ENCODE measurements at places on chromosomes 2 and 18. TPM values are rescaled to one million over a fixed set of nuclear protein-coding genes. Genes with fewer than 3 reads are reported as not detected.

- no peak for DNase-seq
Measured at GRCh38 chr2:128452536-128453530, 134.2 kb upstream of the HS6ST1 start.

GRCh38 chr2:116716038-116716437 lies 1098.5 kb upstream of the DDX18 start:
- DNase-seq = no peak

DNA sequence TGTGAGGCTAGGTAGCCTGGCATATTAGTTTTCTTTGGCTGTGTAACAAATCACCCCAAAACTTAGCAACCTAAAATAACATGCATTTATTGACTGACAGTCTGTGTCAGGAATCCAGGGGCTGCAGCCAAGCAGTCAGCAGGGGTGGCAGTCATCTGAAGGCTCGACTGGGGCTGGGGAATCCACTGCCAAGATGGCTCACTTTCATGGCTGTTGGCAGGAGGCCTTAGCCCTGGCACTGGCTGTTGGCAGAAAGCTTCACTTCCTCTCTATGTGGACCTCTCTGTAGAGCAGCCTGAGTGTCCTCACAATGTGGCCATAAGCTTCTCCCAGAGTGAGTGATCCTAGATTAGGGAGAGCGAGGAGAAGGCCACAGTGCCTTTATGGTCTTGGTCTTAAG lies 78.0 kb downstream of the LTBP1 start:
- DNase-seq = no peak

DNA sequence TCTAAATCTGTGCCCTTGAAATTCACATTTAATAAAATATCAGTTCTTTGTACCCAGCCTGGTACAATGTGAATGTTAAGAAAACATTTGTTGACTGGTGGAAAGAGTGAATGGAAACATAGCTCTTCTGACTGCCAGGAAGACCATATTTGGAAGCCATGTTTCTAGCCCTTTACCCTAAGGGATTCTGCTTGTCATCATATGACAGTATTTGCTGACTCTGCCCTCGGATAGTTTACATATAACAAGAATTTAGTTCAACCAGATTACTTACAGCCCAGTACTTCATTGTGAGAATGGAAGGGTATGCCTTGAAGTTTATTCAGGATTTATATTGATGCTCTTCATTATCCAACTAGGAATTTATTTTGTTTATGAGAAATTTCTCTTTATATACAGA lies 13.8 kb upstream of the KCNS3 start:
- no peak for DNase-seq

DNA sequence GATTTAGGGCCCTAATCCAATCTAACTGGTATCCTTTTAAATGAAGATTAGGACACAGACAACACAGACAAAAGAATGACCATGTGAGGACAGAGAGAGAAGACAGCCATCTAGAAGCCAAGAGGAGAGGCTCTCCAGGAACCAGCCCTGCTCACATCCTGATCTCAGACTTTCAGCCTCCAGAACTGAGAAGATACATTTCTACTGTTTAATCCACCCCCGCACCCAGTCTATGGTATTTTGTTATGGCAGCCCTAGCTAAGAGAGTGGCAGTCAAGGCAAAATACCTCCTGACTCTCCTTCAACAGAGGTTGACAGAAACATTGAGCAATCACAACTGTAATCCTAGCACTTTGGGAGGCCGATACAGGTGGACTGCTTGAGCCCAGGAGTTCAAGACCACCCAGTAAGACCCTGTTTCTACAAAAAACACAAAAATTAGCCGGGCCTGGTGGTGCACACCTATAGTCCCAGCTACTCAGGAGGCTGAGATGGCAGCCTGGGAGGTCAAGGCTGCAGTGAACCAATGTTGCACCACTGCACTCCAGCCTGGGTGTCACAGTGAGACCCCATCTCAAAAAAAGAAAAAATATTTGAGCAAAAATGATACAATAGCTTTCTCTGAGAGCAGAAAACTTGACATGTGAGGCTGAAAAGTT lies 34.7 kb downstream of the WDR33 start:
- no peak for DNase-seq

GRCh38 chr18:30920757-30921156 lies 121.8 kb downstream of the DSC3 start:
- DNase-seq = no peak

- DNase-seq = no peak
Measured at GRCh38 chr2:70344195-70344594, 42.3 kb upstream of the FAM136A start.

DNA sequence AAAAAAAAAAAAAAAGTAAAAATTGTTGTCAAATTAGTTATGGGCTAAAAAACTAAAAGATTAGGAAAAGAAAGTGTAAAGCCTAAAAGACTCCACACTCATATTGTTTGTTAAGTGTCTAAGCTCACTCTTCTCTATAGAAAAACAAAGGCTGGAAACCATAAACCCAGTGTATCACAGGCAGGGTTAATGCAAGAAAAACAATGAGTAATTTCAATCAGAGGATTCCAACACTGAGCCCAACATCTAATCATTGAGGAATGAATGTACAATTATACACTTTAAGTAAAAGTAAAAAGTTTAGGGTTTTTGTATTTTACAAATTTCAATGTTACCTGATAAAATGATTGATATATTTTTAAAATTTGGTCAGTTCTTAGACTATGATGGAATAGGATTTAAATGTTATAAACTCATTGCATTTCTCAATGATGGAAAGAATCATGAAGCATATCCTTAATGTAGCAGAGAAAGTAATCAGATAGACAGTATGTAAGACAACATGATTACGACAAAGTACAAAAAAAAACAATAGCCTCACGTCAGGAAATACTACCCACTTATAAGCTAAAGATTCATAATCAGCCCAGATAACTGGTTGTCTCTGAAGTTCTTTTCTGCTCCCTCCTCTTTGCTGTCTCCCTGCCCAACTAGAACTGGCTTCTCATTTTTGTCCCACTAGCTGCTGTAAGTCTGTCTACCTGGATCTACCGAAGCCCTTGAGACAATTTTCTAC lies 44.5 kb upstream of the SP3 start:
- no peak for DNase-seq

- DNase-seq = no peak
Measured at GRCh38 chr18:23981369-23981980, 33.1 kb upstream of the TTC39C start.

- DNase-seq = no peak
Measured at GRCh38 chr18:22203536-22204213, 34.3 kb downstream of the GATA6 start.

DNA sequence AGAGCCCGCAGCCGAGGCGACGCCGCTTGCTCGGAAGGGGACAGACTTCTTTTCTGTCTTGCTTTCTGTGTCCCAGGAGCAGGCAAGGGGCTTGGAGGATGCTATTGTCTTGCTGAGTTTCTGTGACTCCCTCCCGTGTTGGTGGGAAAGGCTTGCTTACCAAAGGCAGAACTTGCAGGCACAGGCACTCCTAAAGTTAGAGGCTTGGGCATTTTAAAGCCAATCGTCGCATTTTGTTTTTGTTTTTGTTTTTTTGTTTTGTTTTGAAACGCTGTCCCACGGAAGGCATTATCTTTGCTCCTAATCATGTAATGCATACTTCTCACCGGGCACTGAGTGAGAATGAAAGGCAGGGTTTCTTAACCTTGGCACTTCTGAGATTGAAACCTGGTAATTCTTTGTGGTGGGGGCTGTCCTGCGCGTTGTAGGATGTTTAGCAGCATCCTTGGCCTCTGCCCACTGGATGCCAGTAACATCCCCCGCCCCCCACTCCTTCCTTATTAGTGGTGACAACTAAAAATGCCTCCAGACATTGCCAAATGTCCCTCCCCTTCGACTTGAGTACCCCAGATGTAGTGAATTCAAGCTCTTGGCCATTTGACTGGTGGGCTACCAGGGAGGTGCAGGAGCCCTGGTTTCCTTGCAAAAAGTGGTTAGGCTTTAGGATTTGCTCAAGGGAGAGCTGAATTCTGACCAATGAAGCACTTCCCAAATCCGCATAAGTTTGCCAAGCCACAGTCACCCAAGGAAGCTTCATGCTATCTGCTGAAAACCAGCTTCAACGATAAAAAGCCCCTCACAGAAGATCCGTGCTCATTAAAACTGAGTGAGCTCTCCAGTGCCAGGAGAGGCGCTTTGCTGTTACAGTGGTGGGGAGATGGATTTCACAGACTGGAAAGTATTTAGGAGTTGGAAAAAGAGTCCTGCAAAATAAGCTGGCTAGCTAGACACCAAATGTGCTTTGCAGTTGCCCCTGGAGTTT lies 1.2 kb downstream of the ANTXR1 start:
- DNase-seq = peak; percentile 48

GRCh38 chr2:44618251-44619023 lies 256.7 kb downstream of the CAMKMT start:
- DNase-seq = no peak

- no peak for DNase-seq
Measured at GRCh38 chr2:15242936-15243461, 318.1 kb downstream of the NBAS start.

DNA sequence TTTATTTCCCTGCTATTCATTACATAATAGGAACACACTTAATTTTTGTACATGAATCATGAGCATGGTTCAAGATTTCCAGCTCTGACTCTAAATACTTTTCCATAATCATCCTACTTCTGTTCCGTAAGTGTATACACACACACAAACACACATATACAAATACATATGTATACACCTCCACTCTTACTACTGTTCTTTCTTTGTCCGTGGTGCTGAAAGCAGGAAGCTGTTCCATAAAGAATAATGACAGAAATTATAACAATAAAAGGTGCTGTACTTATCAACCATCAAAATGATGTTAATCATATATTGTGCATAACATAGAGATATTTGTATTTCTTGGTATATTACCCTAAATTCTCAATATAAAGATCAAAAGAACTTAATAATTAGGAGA lies 776.9 kb downstream of the DPP10 start:
- no peak for DNase-seq

- no peak for DNase-seq
Measured at GRCh38 chr2:69062307-69062962, 49.5 kb downstream of the ANTXR1 start.

DNA sequence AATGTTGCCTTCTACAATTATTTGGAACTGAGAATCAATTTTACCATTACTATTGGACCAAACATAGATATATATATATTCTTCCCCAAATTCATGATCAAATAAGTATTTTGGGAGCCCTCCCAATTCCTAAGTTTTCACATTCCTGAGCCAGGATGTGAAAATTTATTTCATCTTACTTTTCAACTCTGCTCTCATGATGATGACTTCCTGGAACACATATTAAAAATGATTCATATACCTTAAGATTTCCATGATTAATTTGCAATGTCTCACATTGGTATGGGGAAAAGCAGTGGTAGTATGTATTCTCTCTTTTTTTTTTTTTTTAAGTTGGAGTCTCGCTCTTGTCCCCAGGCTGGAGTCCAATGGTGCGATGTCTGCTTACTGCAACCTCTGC lies 596.1 kb upstream of the ZEB2 start:
- DNase-seq = no peak

DNA sequence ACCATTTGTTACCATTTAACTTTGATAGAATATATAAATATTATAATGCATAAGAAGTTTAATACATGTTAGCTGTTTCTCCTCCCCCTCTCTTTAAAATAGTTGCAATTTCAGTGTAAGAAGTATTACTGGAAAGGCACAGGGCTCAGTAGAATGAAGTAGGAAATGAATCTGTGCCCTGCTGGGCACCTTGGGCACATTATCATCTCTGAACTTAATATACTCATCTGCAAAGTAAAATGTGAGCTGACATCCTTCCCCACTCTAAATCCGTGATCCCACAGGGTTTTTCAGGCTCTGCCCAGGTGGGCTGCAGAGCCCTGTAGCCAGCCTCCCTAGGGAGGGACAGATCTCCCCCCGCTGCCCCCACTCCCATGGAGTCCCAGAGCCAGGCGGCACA lies 56.8 kb downstream of the DPP4 start:
- DNase-seq = no peak

DNA sequence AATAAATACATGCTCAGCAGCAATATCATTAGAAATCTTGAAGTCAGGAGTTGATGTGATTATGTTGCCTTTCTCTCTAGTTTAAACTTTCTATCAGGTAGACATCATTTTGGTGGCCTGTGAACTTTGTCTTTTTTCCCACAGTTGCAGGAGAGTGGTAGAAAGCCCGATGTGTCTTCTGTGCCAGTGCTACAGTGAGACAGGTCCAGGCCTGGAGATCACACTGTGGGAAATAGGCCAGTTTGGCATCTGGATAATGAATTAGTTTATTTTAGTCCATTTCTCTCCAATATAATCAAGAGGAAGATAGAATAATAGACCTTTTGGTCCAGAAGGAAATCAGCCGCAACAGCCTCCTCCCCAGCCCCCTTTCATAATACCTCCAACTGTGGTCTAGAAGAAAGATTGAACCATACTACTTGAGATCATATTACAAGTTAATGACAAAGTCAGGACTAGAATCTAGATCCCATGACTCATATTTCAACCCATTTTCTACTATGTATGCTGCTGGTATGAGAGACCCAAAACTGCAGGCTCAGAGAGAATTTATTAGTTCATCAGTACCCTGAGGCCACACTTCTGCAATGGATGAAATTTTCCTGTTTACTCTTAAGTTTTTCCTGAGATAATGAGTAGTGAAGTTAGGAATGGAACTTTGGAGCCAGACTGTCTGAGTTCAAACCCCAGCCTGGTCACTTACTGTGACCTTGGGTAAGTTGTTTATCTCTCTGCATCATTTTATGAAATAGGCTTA lies 20.6 kb downstream of the KCMF1 start:
- DNase-seq = no peak

GRCh38 chr2:56473524-56473923 lies 289.7 kb downstream of the CCDC85A start:
- DNase-seq = no peak

- DNase-seq = peak; percentile 10
Measured at GRCh38 chr2:240431661-240432424, 3.6 kb upstream of the GPC1 start.

GRCh38 chr2:109275120-109276012 lies 146.4 kb downstream of the SH3RF3 start:
- no peak for DNase-seq

DNA sequence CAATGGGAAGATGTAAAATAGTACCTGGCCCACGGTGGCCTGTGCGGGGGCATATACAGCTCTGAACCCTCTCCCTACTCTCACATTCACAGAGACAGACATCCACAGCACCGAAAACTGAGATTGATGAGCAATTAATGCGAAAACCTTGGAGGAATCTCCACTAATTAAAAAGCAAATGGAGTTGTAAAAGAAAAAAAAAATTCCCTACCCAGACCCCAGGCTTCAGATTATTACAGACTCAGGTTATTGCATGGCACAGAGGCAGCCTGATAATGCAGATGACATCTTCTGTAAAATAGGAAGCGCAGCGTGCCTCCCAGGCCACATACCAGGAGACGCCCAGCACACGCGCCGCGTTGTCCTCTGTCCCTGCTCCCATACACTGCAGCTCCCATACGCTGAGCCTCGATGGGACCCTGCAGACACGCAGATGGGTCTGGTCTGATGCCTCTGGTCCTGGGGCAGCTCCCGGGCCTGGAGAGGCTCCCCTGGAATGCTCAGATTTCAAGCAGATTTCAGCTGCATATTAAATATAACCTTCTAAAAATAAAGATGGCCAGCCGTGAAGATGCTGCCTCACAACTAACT lies 496.1 kb upstream of the MYT1L start:
- DNase-seq = no peak

The TRIM43 gene
- polyA plus RNA-seq = not detected

The ATP8B1 gene
- polyA plus RNA-seq = 2.4 TPM

The AQP12A gene
- not detected for polyA plus RNA-seq

The DNAH6 gene
- 0.42 TPM for polyA plus RNA-seq

The SULT1C2 gene
- 1.9 TPM for polyA plus RNA-seq

The RAB17 gene
- 0.38 TPM for polyA plus RNA-seq

The NAT8 gene
- 0.64 TPM for polyA plus RNA-seq

The COL6A3 gene
- 356 TPM for polyA plus RNA-seq

The ALLC gene
- 1.2 TPM for polyA plus RNA-seq

The SERPINB11 gene
- polyA plus RNA-seq = not detected

Measured in ovary (tissue), 10 donors.